ENCODE measurements at places on chromosomes 3 and 15.
A peak's percentile ranks its signal among the peaks of the same experiment; 100 is the strongest.

DNA sequence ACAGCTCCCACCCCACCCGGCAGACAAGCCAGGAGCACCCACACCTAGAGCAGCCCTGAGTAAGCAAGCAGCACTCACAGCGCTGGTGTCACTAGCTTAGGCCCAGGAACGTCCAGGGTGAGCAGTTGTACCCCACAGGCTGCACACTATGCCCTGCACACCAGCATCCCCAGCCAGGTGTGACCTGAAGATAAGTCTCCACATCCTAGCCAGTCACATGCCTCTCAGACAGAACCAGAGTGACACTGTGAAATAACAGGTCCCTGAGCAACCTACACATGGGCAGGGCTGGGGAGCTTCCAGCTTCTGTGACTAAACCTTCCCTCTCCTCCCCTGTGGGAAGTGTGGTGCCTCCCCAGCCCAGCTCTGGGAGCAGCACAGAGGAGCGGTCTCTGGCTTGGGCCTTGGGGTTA lies 253.6 kb downstream of the UACA start:
- DNase-seq: no peak

DNA sequence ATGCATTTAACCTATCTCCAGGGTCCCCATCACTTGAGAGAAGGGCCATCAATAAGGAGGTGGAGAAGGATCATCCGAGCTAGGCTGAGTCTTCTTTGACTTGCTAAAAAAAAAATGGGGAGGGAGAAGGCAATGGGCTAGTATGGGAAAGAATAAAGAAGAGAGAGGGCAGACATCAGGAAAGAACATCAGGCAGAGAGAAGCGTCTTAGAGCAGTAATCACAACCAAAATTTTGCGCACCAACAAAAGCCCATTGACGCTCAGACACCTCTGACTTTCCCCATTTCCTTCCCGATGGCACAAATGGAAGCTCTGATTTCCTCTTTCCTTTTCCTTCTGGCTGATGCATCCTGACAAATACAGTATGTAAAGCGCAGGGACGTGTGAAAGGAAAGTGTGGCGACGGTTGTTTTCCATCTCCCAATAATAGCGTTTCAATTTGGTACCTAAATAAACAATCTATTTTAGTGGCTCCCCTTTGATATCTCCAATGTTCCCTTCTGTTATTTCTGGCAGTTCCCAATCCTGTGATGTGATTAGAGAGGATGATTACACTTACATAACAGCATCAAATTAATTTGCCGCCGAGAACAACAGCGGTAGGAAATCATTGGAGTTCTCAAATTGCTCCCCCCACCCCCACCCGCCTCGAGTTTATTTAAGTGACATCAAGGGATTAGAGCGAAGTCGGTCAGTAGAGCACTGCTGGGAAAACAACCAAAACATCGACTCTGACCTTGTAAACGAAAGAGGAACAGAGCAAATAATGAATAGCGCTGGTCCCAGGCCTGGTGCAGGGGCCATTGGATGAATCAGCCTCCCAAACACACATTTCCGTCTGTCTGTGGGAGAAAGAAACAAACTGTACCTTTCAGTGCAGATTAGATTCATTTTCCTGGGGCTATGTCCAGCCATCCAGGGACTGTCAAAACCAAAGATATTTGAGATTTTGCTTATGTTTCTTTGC lies 273.3 kb upstream of the ICE2 start:
- no peak for DNase-seq

GRCh38 chr3:193970773-193971206 lies 165.2 kb upstream of the HES1 start:
- no peak for DNase-seq

DNA sequence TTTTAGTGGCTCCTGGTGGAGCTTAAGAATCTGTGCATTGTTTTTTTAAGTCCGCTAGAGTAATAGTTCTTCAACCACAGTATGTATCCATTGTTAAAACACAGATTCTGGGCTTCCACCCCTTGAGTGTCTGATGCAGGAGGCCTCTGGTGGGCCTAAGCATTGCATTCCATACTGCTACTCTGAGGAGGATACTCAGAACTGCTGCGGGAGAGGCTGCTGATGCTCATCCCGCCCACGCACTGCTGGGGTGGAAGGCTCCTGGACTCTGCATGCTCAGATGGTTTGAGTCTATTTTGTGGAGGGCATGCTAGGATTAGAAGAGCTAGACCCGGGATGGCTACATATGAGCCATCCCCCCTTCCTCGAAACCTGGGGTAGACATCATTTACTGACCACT lies 74.4 kb downstream of the THSD4 start:
- DNase-seq: no peak

DNA sequence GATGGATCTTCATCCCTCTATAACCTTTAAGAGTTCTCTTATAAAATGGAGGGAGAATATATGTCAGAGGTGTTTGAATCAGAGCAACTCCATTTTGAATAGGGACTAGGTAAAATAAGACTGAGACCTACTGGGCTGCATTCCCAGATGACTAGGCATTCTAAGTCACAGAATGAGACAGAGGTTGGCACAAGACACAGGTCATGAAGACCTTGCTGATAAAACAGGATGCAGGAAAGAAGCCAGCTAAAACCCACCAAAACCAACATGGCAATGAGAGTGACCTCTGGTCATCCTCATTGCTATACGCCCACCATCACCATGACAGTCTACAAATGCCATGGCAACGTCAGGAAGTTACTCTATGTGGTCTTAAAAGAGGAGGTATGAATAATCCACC lies 211.0 kb downstream of the GBE1 start:
- DNase-seq: no peak

GRCh38 chr3:84974347-84974746 lies 15.6 kb downstream of the CADM2 start:
- no peak for DNase-seq

GRCh38 chr15:48052946-48053345 lies 67.8 kb upstream of the SLC24A5 start:
- no peak for DNase-seq

DNA sequence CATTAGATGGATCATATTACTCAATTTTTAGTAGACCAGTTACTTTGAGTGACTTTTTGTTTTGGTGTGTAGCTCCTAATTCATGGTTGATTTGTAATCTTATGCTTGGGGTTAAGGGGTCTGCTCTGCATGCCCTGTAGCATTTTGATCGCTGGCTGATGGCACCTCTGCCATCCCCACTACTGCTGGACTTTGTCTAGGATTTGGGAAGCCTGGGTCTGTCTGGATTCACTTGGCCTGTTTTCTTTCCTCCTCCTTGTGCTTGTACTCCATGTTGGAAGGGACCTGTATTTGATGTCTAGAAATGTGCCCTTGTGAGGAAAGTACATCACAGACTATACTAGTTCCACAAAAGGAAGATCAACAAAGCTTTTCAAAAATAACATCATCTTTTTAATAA lies 154.1 kb downstream of the FNDC3B start:
- no peak for DNase-seq

- no peak for DNase-seq
These were observed 232.4 kb upstream of the WNT5A start for GRCh38 chr3:55719508-55719907.

GRCh38 chr3:133283958-133284807 lies 115.7 kb upstream of the BFSP2 start:
- DNase-seq: no peak

- DNase-seq: no peak
These were observed 586 bp downstream of the LRRK1 start for GRCh38 chr15:100919481-100920405.

- no peak for DNase-seq
These were observed 38.2 kb upstream of the HCLS1 start for GRCh38 chr3:121698901-121699300.

DNA sequence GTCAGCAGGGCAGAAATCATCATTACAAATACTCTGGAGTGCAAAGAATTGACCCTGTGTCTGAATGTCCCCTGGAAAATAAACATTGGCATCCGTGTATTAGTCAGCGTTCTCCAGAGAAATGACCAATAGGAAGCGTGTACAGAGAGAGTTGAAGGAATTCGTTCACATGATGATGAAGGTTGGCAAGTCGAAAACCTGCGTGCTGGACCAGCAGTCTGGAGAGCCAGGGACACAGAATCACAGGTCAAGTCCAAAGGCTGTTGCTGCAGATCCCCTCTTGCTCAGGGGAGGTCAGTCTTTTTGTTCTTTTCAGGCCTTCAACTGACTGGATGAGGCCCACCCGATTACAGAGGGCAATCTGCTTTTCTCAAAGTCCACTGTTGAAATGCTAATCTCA lies 16.6 kb downstream of the GP9 start:
- no peak for DNase-seq

- no peak for DNase-seq
These were observed at the start of gene LARP6 for GRCh38 chr15:70853973-70854665. Gene LARP6, minus strand, starts transcription at chr15:70854157. Its CDS starts 69 bp downstream, at chr15:70854088.

GRCh38 chr3:124207873-124208485 lies 216.1 kb upstream of the ROPN1 start:
- DNase-seq: peak; percentile 4

DNA sequence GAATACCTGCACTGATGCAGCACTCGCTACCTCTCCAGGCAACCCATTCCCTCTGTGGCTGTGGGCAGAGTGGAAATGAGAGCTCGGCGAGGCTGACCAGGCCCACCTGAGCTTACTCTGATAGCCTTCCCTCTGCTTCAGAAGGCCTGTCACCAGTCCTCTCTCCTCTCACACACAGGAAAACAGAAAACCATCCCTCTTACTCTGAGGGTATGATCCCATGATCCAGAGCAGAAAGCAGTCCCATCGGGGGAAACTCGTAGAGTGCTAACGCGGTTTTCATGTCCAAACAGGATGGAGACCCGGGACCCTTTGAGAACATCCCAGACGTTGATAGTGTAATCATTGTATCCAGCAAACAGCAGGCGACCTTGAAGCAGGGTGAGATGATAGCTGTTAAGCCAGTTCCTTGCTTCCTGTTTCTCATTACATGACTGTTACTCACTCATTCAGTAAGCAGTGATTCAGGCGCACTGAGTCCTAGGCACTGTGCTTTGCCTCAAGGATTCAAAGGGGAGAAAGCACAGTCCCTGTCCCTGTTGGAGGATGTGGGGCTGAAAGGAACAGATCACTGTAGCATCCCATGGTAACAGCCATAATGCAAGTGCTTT lies 11.8 kb upstream of the BCL2L10 start:
- DNase-seq: no peak

GRCh38 chr3:158839966-158840365 lies 38.1 kb downstream of the MFSD1 start:
- no peak for DNase-seq

- DNase-seq: no peak
These were observed 14.8 kb downstream of the LYSMD4 start for GRCh38 chr15:99718421-99718820.

- no peak for DNase-seq
These were observed 49.6 kb downstream of the PCSK6 start for GRCh38 chr15:101439920-101440319.

DNA sequence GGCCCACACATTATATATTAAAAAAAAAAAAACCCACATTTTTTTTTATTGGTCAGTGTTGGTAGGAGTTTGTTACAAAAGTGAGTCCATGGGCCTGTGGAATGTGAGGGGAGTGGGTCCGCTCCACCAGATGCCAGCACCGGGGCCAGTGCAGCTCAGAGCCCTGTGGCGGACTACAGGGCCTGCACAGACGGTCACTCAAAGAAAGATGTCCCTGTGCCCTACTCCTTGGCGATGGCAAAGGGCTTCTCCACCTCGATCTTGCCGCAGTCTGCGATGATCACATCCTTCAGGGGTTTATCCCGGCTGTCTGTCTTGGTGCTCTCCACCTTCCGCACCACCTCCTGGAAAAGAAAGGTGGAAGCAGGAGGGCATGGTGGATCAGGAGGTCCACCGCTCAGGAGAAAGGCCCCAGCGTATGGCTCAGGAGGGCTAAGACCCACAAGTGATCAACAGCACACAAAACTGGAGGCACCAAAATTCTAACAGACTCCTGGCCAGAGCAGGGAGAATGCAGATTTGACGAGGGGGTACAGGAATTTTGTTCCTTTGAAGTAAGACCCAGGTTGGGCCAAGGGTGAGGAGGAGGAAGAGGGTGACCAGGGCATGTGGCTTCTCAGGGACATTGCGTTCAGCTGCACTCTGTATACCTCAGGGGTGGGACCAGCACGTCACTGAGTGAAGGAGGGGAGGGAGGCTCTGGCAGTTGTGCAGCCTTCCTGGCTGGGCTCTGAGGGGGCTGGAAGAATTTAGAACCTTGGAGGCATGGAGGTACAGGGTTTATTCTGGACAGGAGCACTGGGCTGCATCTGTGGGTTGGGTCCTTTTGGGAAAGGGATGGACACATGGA lies 4.5 kb downstream of the SNX22 start:
- DNase-seq: no peak

DNA sequence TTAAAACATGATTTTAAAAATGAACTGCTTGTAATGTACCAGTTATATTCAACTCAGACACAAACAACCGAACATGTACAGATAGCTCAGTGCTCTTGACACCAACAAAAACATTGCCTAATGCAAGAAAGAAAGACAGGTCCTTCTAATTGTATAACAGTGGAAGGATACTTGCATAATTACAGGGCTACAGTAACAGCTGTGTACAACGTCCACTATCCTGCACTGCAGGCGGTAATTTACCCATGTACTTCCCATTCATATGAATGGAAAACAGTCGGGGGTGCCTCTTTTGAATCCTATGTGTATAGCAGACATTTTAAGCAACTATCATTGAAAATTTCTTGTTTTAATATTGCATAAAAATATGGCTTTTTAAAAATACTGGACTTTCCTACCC lies 41.1 kb upstream of the PLSCR5 start:
- no peak for DNase-seq

DNA sequence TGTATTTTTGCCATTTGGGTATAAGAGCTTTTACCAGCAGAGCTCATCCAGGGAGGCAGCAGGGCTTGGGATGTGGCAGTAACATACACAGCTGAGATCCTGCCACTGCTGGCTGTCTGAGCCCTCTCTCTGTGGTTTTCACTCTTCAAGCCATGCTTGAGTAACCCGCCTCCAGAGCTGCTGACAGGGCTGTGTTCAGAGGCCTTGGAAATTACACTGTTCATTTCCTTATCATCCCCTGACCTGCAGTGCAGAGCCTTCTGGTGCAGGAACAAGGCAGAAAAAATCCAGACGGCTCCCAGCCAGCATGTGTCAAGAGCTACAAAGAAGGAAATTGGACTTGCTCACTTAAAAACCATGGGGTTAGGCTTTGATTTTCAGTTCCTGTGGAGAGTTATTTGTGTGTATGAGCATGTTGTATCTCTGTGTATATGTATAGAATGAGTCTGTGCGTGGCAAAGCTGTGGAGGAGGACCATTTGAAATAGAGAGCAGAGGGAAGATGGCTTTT lies 47.0 kb downstream of the ZNF609 start:
- DNase-seq: peak; percentile 36

GRCh38 chr3:139532976-139533375 lies 6.6 kb downstream of the RBP1 start:
- DNase-seq: no peak

Data from GM19239 (cell line).